Hypothalamus (tissue), 51 donors: ENCODE measurements at places on chromosomes 12 and 14.

DNA sequence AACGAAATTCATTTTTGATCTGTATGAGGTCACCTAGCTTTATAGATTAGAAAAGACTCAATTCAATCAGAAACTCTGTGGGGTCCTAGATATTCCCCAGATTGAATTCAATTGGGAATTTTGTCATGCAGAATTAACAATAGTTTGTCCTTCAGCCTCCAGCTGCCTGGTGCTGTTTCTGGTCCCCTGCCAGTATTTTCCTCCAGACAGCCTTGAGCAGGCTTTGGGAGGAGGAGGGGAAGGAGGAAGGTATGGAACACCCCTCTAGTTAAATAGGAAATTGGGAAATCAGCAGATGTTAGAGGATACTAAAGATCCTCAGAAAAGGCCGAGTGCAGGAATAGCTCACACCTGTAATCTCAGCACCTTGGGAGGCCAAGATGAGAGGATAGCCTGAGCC, 10.6 kb downstream of the GRIP1 start:
- no peak for DNase-seq

GRCh38 chr12:21341769-21342168, 7.1 kb upstream of the SLCO1A2 start:
- DNase-seq, result no peak

GRCh38 chr12:122366685-122367475, 55.6 kb downstream of the CLIP1 start:
- DNase-seq, result no peak

GRCh38 chr12:59803735-59804134, 207.9 kb downstream of the SLC16A7 start:
- no peak for DNase-seq

DNA sequence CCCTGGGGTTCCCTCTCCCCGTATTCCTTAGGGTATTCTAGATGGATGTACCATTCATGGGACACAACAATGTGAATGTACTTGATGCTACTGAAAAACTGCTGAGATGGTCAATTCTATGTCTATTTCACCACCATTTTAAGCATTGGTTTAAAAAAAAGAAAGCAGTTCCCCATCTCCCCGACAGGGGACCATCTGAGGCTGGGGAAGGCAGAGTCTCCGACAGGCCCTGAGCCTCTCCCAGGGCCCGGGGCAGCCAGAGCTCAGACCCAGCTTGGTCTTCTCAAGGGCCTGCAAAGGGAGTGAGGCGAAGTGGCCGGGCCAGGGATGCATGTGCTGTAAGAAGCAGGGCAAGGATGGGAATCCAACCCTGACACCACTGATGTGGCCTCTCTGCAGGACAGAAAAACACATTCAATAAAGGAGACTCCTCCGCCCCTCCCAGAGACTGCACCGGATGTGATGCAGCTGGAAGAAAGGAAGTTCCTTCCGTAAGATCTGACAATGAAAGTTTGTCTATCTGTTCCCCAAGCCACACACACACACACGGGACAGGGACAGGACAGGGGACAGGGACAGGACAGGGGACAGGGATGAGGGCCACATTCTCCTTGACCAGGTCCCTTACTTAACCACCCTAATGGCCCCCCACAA, 234.1 kb downstream of the BCL11B start:
- no peak for DNase-seq

- DNase-seq, result no peak
Observed at GRCh38 chr12:26091822-26092221, 33.0 kb downstream of the BHLHE41 start.

DNA sequence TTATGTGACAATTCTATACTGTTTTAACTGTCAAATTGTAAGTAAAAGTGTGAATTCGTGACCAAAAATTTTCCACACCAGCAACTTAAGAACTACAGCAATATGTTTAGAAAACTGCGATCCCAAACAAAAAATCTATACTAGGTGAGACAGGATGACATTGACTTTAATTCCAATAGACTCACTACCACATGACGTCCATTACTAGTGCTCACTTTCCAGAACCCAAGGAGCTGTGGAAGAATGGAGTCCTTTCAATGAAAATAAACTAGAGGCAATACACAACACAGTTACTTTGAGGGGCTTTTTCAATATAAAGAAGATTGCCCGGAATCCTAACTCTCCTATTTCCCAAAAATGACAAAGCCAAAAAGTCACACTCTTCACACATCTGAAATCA, 1.4 kb downstream of the EPS8 start:
- DNase-seq, result no peak

DNA sequence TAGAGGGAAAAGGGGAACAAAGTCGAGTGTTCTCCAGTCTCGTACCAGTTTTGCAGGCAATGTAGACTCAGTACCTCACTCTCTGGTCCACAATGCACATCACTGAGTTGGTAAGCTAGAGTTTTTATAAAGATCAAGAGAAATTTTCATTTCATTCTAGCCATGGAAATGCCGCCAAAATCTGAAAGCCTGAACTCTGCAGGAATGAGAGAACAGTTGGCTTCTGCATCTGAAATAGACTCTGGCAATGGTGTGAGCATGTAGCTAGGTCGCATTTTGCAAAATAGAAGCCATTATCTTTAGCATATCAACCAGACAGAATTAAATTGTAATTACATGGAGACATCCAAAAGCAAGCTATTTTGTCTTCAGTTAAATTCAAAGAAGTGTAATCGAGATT, 381.0 kb downstream of the NOVA1 start:
- DNase-seq, result no peak

DNA sequence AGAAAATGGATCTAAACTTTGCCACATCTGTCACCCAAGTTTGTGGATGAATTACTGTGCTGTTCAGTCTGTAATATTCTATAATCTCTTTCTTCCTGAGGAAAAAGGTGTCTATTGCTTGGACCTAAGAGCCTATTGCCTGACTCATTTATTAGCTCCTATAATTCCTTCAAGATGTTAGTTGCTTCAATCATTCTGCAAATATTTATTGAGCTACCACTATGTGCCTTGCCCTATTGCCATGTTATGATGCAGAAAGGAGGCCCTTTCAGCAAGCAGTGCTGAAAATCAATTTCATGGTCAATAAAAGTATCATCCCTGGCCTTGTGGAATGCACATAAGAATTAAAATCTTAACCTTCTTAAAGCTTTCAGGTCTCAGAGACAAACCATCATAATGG, 113.6 kb downstream of the CCER1 start:
- DNase-seq, result no peak

DNA sequence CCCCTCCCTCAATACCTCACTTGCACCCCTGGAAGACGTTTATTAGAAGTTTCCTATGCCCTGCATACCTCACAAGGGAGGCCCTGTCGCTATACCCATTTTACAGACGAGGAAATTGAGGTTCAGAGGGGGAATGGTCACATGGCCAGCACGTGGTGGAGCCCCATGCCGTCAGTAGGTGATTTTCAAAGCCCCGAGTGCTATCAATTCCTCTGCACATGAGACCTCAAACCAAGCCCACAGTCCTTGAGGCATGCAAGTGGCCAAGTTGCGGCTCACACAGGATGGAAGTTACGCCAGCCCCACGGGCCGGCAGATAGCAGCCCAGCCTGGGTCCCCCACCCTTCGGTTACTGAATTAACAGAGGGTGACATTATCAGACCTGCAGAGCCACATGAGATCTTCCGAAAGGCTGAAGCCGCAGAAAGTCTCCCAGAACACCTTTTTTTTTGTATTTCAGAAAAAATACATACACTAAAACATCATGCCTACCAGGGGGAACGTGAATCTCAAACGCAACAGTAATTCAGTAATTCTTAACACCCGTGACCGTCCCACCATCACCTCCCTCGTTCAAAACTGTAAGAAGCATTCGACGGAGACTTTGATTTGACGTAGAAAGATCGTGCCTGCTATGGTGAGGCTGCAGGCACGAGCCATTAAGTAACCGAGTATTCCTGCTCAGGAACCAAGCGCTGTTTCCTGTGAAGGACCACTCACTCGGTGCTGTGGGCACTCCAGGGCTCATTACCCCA, 129.0 kb downstream of the RFLNA start:
- DNase-seq, result no peak

DNA sequence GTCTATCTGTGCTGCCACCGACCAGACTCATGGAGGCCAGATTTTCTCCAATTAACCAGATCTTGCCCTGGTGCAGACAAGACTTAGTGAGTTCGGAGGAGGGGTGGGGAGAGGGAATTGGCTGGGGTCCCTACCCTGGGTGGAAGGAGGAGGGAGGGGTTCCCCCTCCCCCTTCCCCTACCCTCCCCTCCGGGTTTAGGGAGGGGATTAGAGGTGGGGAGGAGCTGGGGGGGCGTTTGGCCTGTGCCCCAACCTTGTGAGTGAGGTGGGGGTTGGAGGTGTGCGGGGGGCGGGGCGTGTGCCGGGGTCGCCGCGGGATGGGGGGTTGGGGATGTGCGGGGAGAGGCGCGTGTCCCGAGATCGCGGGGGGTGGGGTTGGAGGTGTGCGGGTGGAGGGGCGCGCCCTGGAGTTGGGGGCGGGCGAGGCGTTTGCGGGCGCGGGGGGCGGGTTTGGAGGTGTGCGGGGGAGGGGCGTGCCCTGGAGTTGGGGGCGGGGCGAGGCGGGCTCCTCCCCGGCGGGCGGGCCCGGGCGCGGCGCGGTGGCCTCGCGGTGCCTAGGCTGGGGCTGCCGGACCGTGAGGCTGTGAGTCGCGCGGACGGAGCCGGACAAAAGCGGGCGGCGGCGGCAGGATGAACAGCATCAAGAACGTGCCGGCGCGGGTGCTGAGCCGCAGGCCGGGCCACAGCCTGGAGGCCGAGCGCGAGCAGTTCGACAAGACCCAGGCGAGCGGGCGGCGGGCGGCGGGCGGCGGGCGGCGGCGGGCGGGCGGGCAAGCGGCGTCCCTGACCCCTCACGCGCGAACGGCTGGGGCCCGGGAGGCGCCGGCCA, at the start of gene HIP1R:
Gene HIP1R, plus strand, starts transcription at position 537 of the 829 bp plus-strand sequence. Its CDS starts 94 bp downstream, at position 631.
- no peak for DNase-seq

DNA sequence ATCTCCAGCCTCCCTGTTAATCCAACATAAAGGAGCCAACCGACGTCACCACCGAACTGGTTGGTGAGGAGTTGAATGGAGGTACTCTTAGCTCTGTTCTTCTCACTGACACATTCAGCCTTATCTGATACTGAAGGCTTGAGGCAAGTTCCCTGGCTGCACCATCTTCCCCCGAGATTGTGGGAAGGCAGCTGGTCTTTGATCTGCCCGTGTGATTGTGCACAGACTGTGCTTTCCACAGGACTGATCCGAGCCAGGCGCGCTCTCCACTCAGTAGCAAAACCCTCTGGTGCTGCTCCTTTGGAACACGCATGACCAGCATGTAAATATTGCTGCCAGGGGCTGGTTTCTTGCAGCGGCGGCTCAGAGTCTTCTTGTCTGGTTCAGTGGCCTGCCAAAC, 30.1 kb upstream of the DLK1 start:
- DNase-seq, result no peak

- DNase-seq, result no peak
Observed at GRCh38 chr12:84091651-84092050, 820.9 kb downstream of the SLC6A15 start.

- no peak for DNase-seq
Observed at GRCh38 chr14:96624661-96625425, 122.7 kb downstream of the PAPOLA start.

DNA sequence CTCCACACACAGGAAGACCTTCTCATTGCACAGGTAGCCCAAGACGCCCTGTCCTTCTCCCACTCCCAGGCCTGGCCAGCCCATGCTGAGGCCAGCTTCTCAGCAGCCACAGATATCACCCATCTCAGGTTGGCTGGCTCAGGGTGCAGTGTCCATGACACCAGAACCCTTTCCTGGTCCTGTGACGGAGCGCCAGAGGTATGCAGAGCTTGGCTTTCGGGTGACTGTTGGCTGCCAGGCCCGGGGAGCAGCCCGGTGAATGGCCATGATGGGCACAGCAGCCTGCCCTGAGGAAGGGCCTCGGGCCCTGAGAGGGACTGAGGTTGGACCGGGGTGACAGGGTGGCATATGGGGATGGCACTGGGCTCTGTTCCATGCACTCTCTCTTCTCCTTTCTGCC, 173.4 kb downstream of the TSPAN9 start:
- no peak for DNase-seq

- DNase-seq, result no peak
Observed at GRCh38 chr12:5163661-5164060, 120.0 kb downstream of the KCNA5 start.

- DNase-seq, result no peak
Observed at GRCh38 chr12:127145241-127145928, 1121.6 kb upstream of the TMEM132C start.

- DNase-seq, result no peak
Observed at GRCh38 chr14:100711493-100711892, 15.2 kb upstream of the DLK1 start.

- no peak for DNase-seq
Observed at GRCh38 chr12:105504286-105504685, 173.8 kb downstream of the C12orf75 start.

GRCh38 chr12:102992720-102993119, 35.2 kb downstream of the ASCL1 start:
- DNase-seq, result no peak

GRCh38 chr14:103623883-103624482, 5.0 kb upstream of the KLC1 start:
- DNase-seq, result no peak

- no peak for DNase-seq
Observed at GRCh38 chr14:21419528-21419927, 35.7 kb upstream of the SUPT16H start.
